ENCODE measurements at places on chromosomes 3 and 15.

DNA sequence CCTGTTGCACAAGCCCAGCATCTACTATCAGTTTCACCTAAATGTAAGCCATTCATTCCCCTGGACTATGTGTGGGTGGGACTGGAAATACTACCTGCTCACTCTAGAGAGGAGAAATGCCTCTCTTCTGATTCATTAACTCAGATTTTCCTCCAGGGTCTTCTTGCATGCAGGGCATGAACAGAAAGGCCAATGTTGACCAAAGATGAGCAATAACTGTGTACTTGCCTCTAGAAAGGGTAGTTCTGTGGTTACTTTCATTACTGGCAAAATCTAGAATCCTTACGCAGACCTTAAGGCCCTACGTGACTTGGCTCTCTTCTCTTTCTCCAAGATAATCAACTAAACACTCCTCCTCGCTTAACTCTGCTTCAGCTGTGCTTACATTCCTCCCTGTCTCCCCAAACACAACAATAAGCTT lies 81.4 kb upstream of the PSMD6 start:
- DNase-seq: no peak

GRCh38 chr3:43053291-43053690 lies 52.6 kb downstream of the POMGNT2 start:
- no peak for DNase-seq

DNA sequence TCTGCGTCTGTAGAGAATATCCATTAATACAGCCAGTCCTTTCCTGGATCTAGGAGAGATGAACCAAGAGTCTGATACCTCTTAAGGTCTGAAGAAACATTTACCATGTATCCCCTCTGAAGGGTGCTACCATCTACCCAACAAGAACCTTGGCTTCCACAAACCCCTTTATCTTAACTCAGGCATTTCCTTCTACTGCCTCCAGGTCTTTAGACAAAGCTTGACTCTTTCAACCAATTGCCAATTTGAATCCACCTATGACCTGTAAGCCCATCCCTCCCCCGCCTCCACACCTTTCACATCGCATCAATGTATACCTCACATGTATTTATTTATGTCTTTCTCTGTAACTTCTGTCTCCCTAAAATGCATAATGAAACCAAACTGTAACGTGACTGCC lies 139.5 kb downstream of the SNRK start:
- no peak for DNase-seq

DNA sequence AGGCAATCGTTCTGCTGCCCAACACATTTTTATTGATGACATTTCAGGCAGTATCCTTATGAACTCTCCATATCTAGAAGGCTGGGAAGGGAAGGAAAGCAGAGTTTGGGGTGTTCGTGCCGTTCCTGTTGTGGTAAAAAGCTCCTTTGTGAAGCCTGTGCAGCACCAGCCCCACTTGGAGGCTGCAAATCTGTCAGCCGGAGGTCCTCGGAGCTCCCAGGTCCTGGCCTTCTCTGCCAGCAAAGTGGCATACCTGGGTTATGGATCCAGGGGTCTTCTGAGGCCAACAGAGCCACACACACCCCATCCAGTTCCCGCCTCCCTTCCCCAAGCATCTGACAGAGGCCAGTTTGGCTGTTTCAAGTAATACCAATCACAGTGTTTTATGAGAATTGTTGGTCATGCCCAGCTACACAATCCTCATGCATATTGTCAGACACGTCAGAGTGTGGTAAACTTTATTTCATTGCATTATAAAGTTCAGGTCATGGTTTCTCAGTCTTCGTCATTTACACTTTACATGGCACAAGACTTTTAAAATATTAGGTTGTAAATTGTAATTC lies 15.9 kb upstream of the USP3 start:
- DNase-seq: no peak

GRCh38 chr3:46508850-46509591 lies 11.2 kb downstream of the RTP3 start:
- no peak for DNase-seq

- no peak for DNase-seq
Measured at GRCh38 chr3:185280572-185281365, 26.9 kb upstream of the EHHADH start.

DNA sequence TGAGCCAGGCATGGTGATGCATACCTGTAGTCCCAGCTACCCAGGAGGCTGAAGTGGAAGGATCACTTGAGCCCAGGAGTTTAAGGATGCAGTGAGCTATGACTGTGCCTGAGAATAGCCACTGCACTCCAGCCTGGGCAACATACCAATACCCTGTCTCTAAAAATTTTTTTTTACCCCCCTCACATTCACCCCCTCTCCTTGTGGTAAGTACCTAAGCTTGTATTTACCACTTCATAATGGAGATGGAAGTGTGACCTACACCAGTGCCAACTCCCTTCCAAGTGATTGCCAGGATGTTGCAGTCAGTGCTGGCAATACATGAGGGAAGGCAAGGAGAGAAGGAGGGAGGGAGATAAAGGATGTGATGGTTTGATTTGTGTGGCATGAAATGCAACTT lies 84.2 kb downstream of the LRRC28 start:
- DNase-seq: no peak

- no peak for DNase-seq
Measured at GRCh38 chr15:52529341-52529924, 753 bp upstream of the MYO5A start.

DNA sequence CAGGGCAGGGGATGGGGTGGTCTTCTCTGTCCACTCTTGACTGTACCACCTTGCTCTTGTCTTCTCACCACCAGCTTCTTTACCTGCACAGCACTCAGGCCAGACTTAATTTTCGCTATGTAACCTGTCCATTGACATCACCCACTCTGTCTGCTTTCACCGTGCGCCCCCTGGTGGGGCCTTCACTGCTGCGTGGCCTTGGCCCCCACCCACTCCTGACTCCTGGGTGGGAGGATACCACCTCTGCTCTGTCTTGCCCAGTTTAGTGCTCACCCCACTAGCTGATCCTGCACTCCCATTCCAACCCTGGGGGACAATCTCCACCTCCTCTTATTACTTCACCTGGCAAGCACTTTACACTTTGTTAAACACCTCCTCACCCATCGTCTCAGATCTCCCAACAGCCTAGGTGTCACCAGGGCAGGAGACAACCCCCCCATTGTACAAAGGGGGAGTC lies 17.7 kb downstream of the PTH1R start:
- DNase-seq: peak; percentile 79

DNA sequence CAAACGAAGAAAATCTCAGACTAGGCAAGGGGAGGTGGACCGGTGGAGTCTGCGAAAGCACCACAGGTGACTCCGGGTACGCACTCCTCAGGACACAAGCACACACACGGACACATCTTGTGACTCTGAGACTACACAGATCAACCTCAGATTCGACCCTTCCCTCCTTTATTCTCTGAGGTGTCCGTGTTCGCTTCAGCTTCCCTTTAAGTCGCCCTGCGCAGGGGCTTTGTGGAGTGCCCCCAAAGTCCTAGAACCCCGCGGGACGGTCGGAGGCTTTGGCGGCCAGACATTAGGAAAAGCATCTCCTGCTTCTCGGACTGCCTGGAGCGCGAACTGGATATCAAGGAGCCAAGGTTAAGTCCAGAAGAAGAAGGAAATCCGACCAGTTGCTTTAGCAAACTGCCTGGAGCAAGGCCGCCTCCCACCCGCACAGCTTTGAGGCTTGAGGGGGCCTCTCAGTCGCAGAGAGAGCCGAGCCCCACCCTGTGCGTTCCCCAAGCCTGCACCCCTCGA lies 730 bp downstream of the DGKG start:
- DNase-seq: no peak

GRCh38 chr3:172104471-172105072 lies 65.2 kb downstream of the FNDC3B start:
- no peak for DNase-seq

DNA sequence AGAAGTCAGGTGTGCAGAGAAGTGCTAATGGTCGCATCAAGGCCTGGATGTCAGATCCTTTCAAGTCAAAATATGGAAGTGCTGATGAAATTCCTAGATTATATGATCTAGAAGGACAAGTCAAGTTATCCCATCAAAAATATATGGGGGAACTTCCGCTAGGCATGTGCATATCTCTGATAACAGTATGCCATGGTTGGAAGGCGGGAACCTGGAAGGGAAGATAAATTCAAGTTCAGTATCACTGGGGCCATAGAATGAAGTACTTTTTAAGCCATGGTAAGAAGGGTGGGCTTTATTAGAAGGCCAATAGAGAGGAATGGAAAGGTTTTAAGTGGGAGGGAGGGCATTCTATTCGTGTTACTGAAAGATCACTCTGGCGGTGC lies 38.3 kb downstream of the MITF start:
- DNase-seq: no peak

GRCh38 chr15:22930782-22931484 lies 49.2 kb downstream of the CYFIP1 start:
- DNase-seq: no peak

DNA sequence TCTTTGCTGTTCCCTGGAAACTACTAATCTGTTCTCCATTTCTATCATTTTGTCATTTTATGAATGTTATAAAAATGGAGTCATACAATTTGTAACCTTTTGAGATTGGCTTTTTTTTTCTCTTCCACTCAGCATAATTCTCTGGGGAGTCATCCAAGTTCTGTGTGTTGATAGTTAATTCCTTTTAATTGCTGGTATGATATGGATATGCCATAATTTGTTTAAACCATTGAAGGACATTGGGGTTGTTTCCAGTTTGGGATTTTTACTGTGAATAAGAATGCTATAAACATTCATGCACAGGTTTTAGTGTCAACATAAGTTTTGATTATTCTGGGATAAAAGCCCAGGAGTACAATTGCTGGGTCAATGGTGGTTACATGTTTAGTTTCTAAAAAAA lies 279.4 kb downstream of the WNT5A start:
- DNase-seq: no peak

DNA sequence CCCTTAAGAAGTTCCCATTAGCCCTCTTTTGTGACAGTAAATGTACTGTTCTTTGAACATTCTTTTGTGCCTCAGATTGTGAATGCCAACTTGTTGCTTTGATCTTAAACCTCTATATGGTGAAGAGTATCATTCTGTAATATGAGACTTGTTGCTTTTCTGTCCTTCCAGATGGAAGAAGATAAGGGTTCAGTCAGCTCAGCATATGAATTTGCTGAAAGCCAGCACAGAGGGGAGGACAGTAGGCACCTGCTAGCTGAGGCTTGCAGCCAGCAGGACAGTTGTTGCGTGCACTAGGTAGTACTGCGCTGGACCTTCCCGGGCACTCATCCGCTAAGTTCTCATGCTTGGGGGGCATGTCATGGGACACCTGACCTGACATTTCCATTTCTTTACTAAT lies 74.7 kb downstream of the DCUN1D1 start:
- DNase-seq: no peak

GRCh38 chr3:125679258-125679657 lies 84.0 kb upstream of the OSBPL11 start:
- no peak for DNase-seq

- peak; percentile 78 for DNase-seq
Measured at GRCh38 chr15:85581495-85581894, 201.1 kb downstream of the AKAP13 start.

GRCh38 chr3:38782148-38782547 lies 33.9 kb downstream of the SCN10A start:
- no peak for DNase-seq

DNA sequence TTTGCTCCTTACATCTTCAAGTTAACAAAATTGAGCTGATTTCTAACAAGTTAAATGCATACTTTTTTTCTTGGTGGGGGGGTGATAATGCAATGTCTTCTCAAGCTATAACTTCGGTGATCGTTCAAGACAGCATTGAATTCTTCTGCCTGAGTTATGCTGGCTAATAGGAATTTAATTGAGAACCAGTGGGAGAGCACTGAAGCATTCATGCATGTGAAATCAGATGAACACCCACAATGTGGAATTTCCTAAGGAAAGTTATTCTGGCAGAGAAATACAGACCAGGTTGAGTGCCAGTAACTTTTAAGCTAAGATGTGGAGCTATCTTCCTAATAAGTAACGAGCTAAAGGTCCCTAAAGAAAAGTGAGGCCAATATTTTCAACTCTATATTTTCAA lies 3.0 kb downstream of the SPATA16 start:
- DNase-seq: no peak

- no peak for DNase-seq
Measured at GRCh38 chr15:70319466-70319865, 221.7 kb upstream of the TLE3 start.

DNA sequence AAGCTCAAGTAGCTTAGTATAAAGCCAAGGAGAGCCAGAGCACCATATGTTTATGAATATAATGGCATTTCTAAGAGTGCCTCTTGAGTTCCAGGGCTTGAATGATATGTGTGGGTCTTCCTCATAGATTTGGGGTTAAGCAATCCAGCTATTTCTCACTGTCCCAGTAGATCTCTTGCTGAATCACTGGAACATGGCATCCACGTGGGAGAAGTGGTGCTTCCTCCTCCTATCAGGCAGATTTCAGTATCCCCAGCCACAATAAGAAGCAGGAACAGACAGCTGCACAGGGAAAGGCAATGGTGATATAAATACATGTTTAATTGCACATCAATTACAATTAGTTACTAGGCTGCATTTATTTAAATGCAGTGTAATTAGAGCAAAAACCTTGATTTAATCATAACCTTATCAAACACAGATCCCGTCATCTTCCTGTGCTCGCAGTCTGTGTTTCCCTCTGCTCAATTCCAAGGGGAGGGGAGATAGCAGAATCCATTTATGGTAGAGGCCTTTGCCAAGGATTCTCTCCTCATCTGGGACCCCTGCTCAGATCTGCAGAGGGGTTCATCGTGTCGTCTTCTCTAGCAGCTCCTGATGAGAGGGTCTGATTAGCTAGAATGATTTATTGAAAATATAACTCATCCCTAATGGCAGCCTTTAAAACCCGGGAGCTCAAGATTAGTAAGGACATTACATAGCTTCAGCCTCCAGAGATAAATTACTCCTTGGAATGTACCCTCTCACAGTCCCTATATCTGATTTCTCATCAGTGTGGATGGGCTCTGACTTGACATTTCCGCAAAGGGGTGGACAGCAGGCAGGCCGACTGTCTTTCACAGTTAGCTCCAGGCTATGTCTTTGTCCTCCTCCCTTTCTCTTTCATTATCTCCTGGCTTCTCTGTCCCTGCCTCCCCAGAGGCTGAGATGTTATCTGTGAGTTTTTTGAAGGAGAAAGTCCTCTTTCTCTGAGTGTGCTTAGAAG lies 775.9 kb downstream of the AGBL1 start:
- DNase-seq: no peak

GRCh38 chr3:73601481-73601880 lies 23.3 kb downstream of the PDZRN3 start:
- no peak for DNase-seq

- DNase-seq: no peak
Measured at GRCh38 chr3:117600666-117601065, 891.1 kb downstream of the TUSC7 start.

- no peak for DNase-seq
Measured at GRCh38 chr15:59996298-59997041, 7.6 kb upstream of the FOXB1 start.

DNA sequence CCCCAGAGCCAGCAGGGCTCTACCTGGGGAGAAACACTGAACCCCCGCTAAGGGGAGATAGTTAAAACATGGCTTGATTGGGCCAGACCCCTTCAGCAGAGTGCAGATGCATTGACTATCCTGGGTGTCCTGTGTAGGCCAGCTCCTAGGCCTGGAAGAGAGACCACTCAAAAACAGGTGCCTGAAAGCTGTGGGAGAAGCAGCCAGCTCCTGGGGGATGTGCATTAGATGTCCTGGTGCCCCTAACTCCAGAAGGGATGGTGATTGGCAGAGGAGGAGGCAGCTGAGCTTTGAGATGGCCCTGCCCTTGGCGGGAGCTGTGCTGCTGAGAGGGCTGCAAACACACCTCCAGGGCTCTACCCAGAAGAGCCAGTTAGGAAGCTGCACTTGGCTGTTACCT lies 89.3 kb upstream of the PLXNA1 start:
- peak; percentile 34 for DNase-seq

- DNase-seq: no peak
Measured at GRCh38 chr3:171796625-171797264, 13.5 kb downstream of the PLD1 start.

Measured in tibial artery (tissue), 4 donors.